ENCODE measurements at places on chromosomes 2 and 18. TPM values are rescaled to one million over a fixed set of nuclear protein-coding genes. Genes with fewer than 3 reads are reported as not detected.

Gene HOXD8
- 6.5 TPM for total RNA-seq

Gene MC5R
- not detected for total RNA-seq

DNA sequence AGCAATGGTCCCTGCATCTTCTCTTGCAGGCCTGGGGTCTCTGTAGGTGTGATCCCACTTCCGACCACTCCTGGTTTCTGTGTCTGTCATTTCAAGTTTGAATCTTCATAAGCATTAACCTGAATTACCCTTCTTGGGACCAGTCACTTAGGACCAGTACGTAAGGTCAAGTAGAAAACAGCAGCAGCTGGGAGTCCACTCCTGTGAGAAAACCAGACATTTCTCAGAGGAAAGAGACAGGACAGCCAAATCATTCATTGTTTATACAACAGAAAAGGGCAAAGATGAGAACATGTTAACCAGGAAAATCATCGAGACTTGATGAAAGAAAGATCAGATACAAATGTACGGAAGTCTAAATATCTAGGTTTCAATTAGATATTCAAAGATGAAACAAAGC lies 163.0 kb downstream of the MREG start:
- no peak for DNase-seq

DNA sequence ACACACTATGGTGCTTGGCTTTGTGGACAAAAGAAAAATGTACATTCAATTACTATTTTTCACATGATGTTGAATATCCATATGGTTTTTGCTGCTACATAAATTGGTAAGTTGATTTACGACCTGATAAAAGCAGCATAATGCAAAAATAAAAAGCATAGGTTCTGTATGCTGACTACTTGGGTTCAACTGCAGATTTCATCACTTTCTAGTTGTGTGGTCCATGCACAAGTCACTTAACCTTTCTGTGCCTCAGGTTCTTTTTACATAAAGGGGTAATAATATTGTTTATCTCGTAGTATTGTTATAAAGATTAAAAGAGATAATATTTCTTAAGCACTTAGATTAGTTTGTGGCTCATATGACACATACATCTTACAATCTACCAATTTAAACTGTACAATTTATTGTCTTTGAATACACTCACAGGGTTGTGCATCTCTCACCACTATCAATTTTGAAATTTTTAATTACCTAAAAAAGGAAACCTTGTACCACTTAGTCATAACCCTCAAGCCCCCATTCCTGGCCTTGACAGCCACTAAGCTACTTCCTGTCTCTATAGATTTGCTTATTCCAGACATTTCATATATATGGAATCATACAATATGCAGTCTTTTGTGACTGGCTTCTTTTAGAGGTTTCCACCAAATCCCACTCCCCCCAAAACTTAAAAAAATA lies 1443.9 kb downstream of the SUCLG1 start:
- DNase-seq = no peak

DNA sequence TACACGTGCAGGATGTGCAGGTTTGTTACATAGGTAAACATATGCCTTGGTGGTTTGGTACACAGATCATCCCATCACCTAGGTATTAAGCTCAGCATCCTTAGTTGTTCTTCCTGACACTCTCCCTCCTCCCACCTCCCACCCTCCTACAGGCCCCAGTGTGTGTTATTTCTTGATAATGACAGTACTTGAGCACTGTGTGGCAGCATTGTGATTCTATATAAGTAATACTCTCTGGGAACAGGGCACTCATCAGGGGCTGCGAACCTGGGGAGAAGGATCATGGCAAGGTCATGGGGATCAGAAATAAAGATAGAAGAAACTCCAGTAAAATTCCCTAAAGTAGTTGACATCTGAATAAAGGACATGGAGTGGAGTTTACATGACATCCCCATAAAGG lies 1256.2 kb upstream of the CRIM1 start:
- no peak for DNase-seq

GRCh38 chr2:122075381-122075780 lies 319.9 kb downstream of the TSN start:
- DNase-seq = no peak
